Right ventricle myocardium inferior (tissue), 1 donor: ENCODE measurements at places on chromosomes 6 and 20.

- no peak for DNase-seq
Observed at GRCh38 chr6:3367630-3368029, 89.2 kb downstream of the SLC22A23 start.

DNA sequence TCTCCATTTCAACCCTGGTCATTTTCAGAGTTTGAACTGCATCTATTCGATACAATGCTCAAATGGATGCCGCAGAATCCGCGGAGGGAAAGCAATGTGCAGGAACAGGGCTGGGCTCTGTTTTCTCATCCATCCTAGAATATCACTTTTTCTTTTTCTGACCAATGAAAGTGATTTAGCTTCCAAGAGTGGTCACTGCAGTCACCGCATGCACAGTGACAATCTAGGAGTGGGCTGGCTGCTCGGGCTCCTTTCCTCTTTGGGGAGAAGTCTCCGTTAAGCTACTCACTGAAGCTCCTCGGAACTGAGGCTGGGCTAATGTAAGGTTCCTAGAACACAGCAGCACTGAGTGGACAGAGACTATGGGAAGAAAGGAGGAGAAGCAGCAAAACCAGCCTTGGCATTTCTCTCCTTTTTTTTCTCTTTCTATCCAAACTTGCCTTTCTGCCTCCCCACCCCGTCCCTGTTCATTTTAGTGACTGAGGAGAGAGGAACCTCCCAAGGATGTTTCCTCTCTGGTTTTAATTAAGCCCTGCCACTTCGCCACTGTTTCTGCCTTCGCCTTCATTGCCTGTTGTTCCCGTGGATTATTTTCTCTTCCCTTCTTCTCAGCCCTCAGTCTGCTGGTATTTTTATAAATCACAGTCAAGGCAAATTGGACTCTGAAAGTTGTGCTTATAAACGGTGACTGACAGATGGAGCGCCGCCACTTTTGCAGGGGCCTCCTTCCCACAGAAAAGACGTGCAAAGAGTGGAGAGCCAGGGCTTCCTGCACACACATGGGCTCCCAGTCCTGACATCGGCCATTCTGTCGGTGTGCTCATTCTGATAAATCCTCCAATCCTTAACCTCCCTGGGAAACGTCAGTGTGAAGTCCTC, 41.1 kb downstream of the RAMACL start:
- DNase-seq = no peak

DNA sequence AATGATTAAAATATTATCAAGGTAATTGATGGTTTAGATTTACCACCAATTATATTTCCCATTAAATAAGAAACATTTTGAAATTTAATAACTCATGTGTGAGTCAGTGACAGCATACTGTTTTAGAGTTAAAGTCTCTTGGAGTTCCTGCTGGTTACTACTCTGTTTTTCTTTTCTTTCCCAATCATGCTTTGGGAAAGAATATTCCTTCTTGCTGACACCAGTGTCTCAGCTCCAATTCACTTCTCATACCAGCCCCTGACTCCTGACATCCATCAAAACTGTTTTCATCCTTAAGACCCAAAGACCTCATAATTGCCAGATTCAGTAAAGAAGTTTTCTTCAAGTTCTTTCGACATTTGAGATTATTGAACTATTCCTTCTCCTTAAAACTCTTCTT, 50.3 kb downstream of the AIG1 start:
- DNase-seq = no peak

DNA sequence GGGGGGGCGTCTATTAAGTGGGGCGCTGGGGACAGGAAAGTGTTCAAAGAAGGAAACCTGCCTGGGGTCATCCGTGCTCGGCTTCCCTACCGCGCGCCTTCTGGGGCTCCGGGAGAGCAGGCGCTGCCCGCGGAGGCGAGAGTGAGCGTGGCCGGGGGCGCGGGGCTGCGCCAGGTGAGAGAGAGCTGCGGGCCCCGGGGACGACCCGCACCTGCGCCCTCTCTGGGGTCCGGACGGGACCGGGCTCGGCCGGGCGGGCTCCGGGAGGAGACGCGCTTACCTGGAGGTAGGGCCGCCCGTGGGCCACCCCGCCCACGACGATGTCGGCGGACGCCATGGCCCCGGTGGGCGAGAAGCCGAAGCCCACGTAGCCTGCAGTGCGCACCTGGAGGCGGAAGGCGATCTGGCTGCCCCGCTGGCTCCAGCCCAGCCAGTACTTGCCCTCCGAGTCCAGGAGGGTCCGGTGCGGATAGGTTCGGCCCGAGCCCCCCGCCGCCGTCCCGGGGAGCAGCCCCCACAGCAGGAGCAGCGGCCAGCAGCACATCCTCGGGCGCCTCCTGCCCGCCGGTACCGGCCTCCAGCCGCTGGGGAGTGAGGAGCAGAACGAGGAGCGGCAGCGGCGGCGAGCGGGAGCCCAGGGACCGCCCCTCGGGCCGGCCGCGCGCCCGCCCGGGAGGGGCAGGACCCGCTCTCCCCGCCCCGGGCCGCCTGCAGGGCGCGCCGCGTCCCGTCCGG, at the start of gene MOXD1:
Gene MOXD1, minus strand, starts transcription at position 593 of the 735 bp plus-strand sequence. Its CDS starts 49 bp downstream, at position 544.
- peak; percentile 53 for DNase-seq

- no peak for DNase-seq
Observed at GRCh38 chr6:147589739-147590250, 81.3 kb downstream of the SAMD5 start.
